NCI-H1105 (cell line): ENCODE measurements at places on chromosomes 7 and 10.

DNA sequence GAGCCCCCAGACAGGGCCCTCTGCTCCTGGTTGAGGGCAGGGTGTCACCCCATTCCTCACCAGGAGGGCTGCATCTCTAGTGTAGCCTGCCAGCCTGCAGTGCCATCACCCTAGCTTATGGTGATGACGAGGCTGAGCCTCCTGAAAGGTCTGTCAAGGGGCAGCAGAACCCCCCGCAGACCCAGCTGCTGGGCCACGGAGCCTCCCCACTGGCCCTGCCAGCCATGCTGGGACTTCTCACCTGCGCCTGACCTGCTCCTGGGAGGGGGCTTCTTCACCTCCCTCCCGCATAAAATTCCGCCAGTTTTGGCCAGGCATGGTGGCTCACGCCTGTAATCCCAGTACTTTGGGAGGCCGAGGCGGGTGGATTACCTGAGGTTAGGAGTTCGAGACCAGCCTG lies 40.4 kb upstream of the RASGEF1A start:
- no peak for DNase-seq

DNA sequence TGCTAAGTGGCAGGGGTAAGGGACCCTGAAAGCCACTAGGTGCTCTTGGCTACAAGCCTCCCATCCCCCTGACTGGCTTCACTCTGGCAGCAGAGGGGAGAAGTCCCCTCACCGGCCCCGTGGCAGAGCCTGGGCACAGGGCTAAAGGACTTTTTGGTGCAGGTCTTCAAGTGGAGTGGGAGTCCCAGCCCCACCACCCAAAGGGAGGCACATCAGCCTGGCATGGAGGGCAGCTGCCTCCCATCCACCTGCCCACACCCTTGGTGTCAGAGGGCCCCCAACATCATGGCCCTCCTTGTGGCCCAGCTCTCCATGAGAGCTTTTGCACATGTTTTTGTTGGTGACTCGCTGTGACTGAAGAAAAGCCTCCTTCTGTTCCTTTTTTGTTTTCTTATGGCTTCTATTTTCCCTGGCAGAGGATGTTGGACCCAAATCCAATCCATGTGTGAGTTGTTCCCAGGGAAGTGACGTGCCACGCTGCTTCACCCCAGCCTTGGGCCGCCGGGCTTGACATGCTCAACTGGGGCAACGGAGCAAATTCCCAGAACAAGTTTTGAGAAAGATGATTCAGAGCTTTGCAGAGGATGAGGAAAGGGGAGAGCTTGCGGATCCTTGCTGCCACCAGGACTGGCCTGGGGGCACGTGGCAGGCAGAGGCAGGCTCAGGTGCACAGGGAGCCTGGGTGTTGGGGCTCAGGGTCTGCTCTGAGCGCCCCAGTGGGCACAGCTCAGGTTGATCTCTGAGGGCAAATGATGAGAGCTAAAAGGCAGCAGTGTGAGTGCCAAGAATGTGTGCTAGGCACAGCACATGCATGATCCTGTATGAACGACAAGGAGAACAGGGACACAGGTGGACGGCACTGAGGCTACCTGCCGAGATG lies 1.9 kb upstream of the AEBP1 start:
- no peak for DNase-seq

DNA sequence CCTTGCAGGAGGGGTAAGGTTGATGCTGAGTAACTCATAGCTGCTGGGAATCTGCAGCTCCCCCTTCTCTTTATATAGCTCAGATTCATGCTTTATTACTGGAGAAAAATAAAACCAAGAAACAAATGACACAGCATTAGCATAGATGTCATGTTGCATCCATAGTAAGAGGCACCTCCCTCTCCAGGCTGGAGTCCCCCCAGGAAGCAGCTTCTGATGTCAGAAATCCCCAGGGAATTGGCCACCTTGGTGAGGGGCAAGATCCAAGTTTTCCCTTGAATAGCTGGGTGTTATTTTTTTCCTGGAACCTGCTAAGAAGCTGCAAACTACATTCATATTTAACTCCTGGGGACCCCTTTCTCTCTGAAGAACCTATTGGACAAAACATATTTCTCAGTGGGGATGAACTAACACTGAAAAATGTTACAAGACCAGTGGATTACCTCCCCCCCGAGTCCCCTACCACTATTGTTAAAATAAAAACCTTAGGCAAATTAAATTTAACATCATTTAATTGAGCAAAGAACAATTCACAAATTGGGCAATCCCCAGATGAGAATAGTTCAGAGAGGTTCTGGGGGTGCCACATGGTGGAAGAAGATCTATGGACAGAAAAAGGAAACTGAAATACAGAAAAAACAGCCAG lies 163.7 kb upstream of the NAMPT start:
- DNase-seq, result no peak

DNA sequence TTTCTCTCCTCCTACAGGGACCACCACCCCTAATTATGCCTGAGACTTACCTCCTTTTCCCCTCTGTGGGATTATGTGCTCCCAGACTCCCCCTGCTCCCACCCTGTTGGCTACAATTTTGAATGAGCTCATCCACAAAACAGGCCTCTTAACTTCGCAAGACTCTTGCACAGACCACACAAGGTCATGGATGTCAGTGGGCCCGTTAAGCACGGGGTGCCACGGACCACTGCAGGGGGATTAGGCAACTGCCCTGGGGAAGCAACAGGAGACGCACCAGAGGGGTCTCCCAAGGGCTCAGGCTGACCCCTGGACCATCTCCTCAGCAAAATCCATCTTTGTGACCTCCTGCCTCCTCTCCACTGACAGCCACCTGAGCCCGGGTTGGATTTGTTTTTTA lies 42.1 kb upstream of the COL13A1 start:
- no peak for DNase-seq

- DNase-seq, result no peak
These were observed 112.3 kb downstream of the VWC2 start for GRCh38 chr7:49885593-49886285.

GRCh38 chr10:127151541-127151940 lies 44.9 kb downstream of the INSYN2A start:
- no peak for DNase-seq

GRCh38 chr7:79806161-79806734 lies 328.4 kb upstream of the GNAI1 start:
- no peak for DNase-seq

- DNase-seq, result no peak
These were observed 20.9 kb downstream of the FAM24A start for GRCh38 chr10:122931088-122931906.

GRCh38 chr7:55255496-55256445 lies 109.4 kb upstream of the LANCL2 start:
- DNase-seq, result peak; percentile 77

DNA sequence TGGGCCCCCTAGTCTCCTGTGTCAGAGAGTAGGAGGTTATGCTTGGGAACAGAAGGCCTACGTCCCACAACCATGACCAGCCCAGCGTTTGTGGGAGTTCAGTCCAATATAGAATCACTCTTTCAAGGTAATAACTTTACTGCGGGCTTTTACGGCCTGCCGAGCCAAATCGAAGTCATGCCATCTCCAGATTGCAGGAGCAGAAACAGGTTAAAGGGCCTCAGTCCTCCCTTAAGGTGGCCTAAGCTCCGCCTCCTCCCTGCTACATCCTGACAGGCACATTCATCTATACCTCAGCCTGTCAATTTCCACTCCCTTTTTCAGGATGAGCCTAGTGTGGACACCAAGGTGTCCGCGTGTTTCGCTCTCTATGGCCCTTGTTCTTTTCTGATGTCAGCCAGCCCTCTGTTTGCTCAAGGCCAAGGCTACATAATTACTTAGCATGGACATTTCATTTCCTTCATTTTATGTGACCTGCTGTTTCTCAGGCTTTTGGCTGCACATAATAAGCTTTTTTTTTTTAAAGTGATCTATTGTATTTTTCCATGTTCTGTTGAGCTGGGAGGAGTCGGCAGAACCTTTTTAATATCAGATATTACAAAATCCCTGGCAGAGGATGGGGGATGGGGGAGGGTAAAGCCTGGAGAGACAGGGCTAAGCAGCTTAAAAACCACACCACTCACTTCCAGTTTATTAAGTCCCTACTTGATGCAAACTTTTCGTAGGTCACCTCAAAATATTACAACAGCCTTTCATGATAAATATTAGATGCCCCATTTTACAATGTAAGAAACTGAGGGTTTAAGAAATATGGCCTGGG lies 84.6 kb downstream of the CACNB2 start:
- DNase-seq, result no peak

GRCh38 chr7:84529480-84530205 lies 335.1 kb upstream of the SEMA3A start:
- DNase-seq, result no peak
